ENCODE measurements at places on chromosomes 5 and 9.

GRCh38 chr9:137960496-137960895 lies 82.9 kb downstream of the CACNA1B start:
- DNase-seq, result no peak

DNA sequence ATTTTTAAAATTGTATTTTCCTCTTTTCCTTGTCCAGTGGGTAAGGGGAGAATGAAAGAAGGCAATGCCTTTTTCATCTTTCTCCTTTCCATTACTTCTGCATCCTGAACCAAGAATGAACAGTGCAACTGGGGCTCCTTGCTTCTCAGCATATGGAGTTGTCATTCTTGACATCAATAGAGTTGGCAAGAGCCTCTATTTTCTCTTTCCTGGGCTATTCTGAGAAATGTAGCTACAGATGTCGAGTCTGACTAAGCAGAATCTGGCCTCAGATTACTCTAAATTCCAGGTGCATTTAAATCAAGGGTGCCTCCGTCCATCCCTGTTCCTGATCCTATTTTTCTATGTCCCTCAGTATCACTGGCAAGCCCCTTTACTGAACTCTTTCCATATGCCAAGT lies 244.8 kb downstream of the GLIS3 start:
- no peak for DNase-seq

GRCh38 chr5:94993491-94993890 lies 291.4 kb downstream of the MCTP1 start:
- DNase-seq, result no peak

- no peak for DNase-seq
These were observed 148.2 kb downstream of the ARL15 start for GRCh38 chr5:54162184-54162583.

DNA sequence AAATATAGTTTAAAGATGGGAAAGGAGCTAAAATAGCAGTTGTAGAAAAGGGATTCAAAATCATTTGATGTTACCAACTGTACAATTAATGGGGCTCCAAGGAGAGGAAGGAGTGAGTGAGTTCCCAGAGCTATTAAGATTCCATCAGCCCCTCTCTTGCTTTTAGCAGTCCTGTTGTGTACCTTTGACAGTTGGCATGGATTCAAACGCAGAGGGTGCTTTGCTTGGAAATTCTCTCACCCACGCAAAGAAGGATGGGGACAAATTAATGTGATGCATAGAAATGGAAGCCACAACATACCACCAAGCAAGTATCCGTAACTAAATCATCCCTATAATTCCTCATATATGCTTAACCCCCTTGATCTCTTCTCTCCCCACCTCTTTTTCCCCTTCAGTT lies 461.3 kb downstream of the EBF1 start:
- DNase-seq, result no peak

Data from COR-L47 (cell line).